ENCODE measurements at places on chromosomes 1 and 21.

GRCh38 chr21:15682186-15682895 is 47.4 kb upstream of the USP25 start:
- peak; percentile 34 for DNase-seq

- no peak for DNase-seq
Measured at GRCh38 chr1:111856411-111857185, 100.9 kb downstream of the DDX20 start.

DNA sequence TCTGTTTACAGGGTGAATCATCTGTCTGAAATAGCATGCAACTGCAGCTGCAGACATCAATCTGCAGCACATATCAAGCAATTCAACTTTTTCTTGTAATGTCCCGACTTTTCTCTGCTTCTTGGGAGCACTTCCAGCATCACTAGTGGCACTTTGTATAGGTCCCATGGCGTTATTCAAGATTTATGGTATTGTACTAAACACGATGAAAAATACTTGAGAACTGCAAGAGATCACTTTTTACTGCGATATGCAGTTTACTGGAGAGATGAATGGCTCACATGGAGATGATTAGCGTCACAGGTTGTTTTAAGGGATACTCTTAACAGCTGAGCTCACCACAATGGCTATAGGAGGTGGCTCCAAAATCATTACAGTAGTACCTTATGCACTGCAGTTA is 7.2 kb upstream of the SCMH1 start:
- DNase-seq = no peak

DNA sequence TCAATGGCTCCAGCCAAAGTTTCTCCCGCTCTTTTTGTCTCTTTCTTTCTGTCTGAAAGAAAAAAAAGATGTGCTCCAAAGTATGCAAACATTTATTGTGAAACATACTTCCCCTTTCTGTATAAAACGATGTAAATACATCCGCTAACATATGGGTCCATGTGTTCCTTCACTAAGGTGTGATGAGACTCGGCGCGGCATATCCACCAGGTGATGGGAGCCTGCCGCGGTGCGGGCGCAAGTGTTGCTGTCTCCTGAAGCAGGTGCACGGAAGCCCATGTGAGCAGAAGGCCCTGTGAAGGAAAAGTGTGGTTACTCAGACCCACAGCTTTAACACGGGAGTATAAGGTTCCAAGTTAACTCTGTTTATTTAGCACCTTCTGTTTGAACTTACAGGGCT is 466.6 kb upstream of the C1orf87 start:
- DNase-seq = no peak

DNA sequence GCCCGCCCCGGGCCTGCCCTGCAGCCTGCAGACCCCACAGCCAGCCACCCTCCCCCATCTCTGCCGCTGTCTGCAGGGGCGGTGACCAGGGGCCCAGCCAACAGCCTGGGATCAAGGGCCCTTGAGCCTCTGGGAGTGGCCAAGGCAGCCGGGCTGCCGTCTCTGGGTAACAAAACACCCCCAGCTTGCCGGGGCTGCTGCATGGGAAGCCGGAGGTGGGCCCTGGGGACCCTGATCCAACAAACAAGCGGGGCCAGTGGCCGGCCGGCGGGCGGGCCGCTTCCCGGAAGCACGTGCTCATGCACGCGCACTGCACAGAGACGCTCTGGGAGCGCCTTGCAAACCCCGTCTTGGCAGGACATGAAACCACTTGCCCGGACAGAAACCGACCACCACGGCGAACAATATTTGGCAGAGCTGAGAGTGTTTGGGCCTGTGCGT is 13.2 kb downstream of the MEGF6 start:
- no peak for DNase-seq

GRCh38 chr1:200362421-200362820 is 47.4 kb downstream of the ZNF281 start:
- DNase-seq = no peak

- DNase-seq = no peak
Measured at GRCh38 chr1:218475275-218475674, 130.1 kb downstream of the TGFB2 start.

DNA sequence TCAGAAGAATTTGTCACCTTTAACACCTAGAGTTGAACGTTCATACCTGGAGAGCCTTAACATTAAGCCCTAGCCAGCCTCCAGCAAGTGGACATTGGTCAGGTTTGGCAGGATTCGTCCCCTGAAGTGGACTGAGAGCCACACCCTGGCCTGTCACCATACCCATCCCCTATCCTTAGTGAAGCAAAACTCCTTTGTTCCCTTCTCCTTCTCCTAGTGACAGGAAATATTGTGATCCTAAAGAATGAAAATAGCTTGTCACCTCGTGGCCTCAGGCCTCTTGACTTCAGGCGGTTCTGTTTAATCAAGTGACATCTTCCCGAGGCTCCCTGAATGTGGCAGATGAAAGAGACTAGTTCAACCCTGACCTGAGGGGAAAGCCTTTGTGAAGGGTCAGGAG is 52.3 kb downstream of the UBE4B start:
- DNase-seq = no peak

DNA sequence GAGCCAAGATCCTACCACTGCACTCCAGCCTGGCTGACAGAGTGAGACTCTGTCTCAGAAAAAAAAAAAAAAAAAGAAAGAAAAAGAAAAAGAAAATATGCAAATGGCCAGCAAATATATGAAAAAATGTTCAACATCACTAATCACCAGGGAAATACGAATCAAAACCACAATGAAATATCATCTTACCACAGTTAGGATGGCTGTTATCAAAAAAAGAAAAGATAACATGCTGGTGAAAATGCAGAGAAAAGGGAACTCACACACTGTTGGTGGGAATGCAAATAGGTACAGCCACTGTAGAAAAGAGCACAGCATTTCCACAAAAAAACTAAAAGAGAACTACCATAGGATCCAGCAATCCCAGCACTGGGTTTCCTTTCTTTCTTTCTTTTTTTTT is 477.5 kb downstream of the SMYD3 start:
- DNase-seq = peak; percentile 55

- no peak for DNase-seq
Measured at GRCh38 chr1:2826736-2827292, 25.3 kb upstream of the TTC34 start.

- DNase-seq = no peak
Measured at GRCh38 chr1:186512698-186513457, 52.0 kb upstream of the PDC start.

DNA sequence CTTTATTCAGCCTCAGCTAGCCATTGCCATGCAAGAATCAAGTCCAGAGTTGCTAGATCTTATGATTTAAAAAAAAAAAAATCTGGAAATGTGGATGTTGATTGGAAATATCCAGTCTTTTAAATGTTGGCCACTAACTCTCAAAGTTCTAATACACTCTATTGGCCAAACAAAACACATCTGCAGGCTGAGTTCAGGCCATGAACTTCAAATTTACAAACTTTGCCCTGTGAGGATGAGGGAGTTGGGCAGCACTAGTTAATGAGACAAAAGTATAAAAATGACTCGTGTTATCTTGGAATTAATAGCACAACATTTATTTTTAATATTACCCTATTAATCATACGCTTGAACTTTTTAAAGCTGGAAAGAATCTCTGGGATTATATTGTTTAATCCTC is 432.3 kb downstream of the PLPP3 start:
- no peak for DNase-seq

DNA sequence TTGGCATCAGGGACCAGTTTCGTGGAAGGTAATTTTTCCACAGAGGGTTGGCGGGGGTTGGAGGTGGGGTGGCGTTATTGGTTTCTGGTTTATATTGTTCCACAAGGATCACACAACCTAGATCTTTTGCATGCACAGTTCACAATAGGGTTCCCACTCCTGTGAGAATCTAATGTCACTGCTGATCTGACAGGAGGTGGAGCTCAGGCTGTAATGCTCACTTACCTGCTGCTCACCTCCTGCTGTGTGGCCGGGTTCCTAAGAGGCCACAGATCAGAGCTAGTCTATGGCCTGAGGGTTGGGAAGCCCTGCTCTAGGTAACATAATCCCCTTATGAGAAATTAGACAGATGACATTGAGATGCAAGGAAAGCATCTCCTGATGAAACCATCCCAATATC is 12.6 kb downstream of the GBP5 start:
- DNase-seq = no peak

- DNase-seq = no peak
Measured at GRCh38 chr1:178039891-178040290, 54.0 kb upstream of the RASAL2 start.

DNA sequence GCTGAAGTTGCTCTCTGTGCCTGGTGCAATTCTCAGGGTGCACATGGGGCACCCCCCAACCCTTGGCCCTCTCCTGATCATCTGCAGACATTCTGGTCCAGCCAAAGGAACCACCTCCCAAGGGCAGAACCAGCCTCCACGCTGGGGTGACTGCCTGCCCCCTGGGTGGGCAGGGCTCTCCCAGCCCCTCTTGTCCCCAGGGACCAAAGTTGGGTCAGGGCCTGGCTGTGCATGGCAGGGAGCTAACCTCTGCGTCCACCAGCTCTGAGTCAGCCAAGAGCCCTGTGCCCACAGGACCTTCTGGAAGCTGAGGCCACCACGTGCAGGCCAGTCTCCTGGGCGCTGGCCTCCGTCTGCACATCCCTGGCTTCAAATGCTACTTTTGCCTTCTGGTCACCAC is 101.9 kb downstream of the SIK1 start:
- no peak for DNase-seq

DNA sequence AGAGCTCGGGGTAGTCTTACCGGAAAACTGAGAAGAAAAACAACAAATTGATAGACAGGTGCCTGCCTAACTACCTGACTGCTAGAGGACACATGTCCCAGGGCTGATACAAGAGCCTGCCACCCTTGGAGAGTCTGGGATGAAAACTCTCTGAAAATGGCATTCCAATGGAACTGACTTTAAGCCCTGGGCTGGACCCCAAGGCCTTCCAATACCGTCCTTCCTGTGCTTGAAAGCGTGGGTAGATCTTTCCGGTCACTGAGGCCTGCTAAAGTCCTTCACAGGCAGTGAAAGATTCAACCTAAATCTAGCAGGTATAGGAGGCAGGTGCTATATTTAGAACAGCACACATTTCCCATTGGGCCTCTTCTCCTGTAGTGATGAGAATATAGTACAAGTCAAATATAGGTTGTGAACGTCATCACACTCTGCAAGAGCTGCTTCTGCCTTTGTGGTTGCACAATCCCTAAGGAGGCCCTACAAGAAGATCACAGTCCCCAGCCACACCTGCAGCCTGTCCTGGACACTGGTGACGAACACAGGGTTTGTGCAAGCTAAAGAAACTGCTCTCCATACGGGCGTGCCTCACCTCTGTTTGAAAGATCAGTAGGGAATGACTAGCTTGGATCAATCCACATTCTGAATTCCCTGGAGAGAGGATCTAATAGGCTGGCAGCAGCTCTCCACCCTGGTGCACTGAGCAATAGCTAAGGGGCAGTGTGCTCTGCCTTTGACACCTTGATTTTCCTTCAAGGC is 876 bp upstream of the CHML start:
- peak; percentile 10 for DNase-seq
